ENCODE measurements at places on chromosomes 1 and 21. TPM values are rescaled to one million over a fixed set of nuclear protein-coding genes. Genes with fewer than 3 reads are reported as not detected.

PTPRC gene
- total RNA-seq, result not detected

IGSF9 gene
- under 0.01 TPM for total RNA-seq

UBE2J2 gene
- 45.9 TPM for total RNA-seq

NPHS2 gene
- not detected for total RNA-seq

AIRE gene
- total RNA-seq, result not detected
